Stimulated activated CD4-positive, alpha-beta T cell treated with anti-CD3 and anti-CD28 coated beads, Interleukin-1b, Interleukin-23, amount 100 ng/mL, for 24 hours (primary cell): ENCODE measurements at places on chromosomes 12 and 14.

- no peak for DNase-seq
Observed at GRCh38 chr12:115174920-115175319, 490.9 kb upstream of the TBX3 start.

DNA sequence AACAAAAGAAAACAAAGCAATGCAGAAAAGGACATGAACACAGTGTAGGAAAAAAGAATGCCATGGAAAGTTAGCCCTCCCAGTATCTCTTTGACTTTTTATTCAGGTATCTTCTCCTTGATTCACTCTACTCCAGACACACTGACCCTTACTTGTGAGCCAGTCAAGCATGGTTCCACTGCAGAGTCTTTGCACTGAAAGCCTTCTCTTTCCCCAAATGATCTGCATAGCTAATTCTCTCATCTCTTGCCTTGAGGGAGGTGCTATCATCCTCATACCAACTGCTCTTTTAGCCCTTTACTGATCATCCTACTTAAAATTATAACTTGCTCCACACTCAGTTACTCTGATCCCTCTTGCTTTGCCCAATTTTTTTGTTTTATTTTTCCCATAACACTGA, 101.2 kb upstream of the SLC16A7 start:
- no peak for DNase-seq

DNA sequence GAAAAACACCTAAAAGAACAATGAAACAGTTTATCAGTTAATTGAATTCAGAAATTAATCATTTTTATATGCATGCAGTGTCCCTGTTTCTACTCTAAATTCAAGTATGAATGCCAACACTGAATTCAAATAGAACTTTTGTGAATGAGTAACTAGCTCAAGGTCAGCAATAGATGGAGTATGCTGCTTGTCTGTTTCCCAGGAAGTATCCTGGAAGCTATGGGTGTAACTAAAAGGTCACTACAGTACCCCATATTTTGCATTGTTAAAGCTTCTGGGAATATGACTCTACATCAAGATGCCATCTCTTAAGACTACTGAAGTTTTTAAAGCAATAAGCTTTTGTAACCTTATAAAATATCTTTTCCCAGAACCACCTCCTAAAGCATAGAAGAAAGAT, 681.4 kb upstream of the FBXO33 start:
- DNase-seq: no peak

GRCh38 chr12:101637936-101638335, 43.2 kb downstream of the MYBPC1 start:
- DNase-seq: no peak

GRCh38 chr14:54329082-54329695, 67.6 kb upstream of the CDKN3 start:
- DNase-seq: no peak

DNA sequence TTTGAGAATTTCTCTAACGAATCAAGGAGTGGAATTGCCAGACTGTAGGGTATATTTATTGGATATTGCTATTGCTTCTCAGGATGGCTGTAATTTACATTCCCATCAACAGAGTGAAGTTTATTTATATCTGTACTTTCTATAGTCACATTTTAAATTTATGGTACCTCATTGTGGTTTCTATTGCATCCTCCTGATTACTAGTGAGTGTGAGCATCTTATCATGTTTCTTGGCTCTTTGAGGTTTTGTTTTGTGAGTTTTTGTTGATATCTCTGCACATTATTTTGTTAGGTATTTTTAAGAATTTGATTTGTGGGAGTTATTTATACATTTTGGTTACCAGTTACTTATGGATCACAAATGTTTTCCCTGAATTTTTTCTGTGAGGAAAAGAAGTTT, 13.9 kb downstream of the DNM1L start:
- no peak for DNase-seq

DNA sequence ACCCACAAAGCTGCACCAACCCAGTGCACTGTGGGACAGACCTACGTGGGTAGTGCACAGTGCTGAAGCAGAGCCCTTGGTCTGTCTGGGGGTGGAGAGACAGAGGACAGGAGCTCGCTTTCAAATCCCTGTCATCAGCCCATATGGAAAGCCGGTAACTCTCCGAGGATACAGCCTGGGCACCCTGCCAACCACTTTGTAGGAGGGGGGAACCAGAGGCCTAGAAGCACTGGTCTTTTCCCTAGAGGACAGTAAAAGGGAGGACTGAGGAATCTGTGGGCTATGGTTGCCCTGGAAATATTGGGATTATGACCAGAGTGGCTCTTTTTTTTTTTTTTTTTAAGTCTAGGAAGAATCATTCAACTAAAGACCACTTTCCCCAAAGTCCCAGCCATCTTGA, 74.3 kb downstream of the MAP3K9 start:
- DNase-seq: no peak

DNA sequence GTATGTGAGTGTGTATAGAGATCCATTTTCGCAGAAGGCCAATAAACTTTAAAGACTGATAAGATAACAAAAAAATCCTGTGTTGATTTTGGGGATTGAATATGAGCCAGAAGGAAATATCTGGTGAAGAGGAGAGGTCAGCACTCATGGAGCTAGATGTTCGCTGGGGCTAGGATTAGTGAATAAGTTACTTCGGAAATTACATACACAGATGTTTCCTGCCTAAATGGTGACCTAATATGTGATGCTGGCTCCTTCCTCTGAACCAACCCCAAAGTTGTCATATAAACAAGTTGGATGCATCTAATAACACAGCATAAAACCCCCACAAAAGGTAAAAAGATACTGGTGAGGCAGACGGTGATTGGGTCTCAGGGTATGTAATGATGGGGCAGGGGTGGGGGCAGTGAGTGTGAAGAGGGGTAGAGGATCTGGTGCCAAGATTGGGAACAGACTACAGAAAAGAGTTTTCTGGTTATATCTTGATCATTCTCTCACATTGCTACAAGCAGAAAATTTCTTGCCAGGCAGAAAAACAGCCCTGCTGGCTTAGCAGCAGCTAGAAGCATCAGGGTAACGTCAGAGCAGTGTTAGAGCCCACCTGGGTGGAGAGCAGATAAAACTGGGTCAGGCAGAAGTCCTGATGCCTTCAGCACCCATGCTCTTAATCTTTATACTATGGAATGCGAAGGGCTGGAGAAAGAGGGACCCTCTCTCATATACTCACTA, 140.4 kb upstream of the GZMB start:
- no peak for DNase-seq

DNA sequence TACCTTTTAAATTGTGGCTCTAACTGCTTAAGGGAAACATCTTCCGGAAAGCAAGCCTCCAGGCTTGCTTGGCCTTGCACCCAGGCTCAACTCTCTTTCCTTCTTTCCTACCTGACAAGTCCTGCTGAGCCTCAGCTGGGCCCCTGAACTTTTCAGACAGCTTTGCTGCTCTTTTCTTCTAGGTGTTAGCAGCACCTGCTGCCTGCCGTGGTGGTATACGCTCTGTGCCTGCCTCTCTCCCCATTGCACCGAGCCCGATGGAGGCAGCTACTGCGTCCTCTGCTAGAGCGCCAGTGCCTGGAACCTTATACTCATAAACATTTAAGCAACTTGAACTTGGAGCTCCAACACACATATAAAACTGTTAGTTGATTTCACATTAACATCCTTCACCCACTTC, 195.7 kb downstream of the ANO6 start:
- DNase-seq: no peak

- no peak for DNase-seq
Observed at GRCh38 chr14:99980299-99980698, 84.9 kb upstream of the EVL start.

- DNase-seq: no peak
Observed at GRCh38 chr14:56118611-56119181, 485 bp downstream of the PELI2 start.

DNA sequence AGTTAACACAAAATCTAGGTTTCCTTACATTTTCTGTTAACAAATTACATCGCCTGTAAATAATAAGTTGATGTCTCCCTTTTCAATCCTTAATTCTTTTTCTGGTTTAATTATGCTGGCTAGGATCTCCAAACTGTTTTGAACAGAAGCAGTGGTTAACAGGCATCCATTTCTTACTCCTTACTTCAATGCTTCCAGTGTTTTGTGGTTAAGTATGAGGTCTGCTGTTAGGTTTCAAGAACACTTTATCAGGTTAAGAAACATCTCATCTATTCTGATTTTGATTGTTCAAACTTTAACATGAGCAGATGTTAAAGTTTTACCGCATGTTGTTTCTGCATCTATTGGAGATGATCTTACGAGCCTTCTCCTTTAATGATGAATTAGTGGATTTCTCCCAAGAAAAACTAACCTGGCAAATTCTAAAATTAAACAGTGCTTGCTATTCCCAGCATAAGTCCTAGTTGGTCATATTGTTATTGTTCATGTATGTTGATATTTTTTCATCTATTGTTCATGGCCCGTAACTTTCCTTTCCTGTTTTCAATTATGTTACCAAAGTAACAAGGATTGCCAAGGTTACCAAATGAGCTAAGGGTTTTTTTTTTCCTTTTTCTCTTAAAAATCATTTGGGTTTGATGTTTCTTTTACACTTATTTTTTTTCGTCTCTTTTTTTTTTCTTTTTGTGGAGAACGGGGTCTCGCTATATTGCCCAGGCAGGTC, 33.4 kb downstream of the POLE start:
- no peak for DNase-seq

DNA sequence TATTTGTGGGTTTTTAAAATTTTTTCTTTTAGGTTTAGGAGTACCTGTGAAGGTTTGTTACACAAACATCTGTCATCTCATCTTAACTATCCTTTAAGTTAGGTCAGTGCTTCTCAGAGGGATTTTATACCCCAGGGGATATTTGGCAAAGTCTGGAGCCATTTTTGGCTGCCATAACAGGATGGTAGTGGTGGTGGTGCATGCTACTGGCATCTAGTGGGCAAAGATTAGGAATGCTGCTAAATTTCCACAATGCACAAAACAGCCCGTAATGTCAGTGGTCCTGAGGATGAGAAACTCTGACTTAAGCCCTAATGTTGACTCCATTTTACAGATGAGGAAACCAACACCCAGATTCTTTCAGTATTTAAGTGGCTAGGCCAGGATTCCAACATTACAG, 85.2 kb upstream of the MYF6 start:
- DNase-seq: no peak

DNA sequence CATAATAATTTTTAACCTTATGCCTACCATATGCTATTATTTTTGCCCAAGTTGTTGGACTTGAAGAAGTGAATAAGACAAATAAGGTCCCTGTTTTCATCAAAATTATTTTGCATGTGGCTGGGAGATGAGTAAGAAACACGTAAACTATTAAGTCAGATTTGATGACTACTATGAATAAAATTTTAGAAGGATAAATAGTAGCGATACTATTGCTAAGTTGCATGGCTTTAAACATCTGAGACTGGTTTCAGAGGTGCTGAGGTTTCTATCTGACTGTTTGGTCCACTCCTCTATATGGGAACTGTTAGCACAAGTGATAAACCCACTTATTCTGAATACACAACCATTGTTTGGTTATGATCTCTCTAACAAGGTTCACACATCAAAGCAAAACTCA, 674.3 kb upstream of the MDGA2 start:
- no peak for DNase-seq

DNA sequence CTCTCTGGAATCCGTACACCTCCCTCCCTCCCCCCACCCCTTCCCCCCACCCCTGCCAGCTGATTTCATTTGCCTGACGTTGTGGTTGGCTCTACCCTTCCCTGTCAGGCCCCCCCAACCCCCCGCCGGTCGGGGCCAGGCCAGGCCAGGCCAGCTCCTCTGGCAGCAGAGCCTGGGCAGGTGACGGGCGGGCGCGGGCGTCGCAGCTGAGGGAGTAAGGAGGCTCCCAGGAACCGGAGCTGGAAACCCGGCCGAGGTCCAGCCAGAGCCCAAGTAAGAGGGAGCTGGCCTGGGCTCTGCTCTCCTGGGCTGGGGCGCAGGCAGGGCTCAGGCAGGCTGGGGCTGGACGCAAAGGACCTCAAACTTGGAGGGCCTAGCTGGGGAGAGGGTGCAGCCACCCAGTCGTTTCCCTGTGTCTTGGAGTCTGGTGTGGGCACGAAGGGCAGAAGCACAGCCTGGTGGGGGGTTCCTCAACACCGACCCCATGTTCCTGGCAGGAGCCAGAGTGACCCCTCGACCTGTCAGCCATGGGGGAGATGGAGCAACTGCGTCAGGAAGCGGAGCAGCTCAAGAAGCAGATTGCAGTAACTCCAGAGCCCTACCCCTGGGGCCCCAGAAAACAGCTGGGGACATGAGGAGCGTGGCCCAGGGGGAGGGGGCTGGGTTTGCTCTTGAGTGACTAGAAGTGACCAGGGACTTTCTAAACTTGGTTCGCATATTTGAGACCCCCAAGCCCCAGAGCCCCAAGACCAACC, at the start of gene GNB3:
GNB3 (plus strand) TSS at position 165 of the 755 bp plus-strand sequence; CDS start at position 528, 363 bp downstream.
- DNase-seq: no peak

- DNase-seq: no peak
Observed at GRCh38 chr12:111182382-111182781, 186.5 kb downstream of the PHETA1 start.

DNA sequence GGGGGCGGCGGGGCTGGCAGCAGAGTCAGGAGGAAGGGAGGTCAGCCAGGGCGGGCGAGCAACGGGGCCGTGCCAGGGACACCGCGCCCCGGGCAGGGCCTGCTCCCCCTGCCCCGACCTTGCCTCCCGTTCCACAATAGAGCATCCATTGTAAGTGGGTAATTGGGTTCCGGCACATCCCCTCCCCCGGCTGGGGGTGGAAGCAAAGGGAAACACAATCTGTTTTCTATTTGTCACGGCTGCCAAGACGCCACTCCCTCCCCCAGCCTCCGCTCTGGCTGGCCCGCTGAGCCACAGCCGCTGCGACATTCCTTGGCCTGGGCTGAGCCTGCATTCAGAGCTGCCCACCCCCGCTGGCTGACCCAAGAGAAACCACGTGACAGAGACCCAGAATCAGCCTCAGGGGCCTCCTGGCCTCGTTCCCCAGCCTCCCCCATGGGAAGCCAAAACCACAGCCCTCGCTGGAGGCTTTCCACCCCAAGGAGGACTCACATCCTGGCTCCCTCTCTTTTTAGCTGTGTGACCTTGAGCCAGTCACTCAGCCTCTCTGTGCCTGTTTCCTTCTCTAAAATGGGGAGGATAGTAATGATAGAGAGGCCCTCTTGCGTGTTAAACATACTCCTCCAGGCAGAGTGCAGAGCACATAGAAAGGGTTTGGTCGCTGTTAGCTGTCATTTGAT, 117.6 kb downstream of the SCARB1 start:
- DNase-seq: no peak

GRCh38 chr14:23816371-23816770, 137.2 kb upstream of the DHRS4 start:
- DNase-seq: no peak

DNA sequence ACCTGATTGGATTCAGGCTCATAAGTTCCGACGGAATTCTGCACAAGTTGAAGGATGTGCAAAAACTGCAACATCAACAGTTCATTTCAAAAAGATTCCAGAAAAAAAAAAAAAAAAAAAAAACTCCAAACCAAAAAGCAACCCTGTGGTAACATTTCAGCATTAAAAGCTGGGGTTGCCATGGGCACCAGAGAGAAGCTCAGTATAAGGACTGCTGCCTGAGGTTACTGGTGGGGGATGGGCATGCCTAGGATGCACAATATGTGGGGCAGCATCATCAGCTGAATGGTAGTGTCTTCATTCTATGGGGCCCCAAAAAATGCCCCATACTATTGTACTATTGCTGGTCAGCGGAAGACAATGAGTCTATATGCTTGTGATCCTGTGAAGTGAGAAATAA, 44.7 kb downstream of the MBIP start:
- no peak for DNase-seq
